Lung (tissue), 17 donors: ENCODE measurements at places on chromosomes 4 and X. TPM values are rescaled to one million over a fixed set of nuclear protein-coding genes. Genes with fewer than 3 reads are reported as not detected.
A peak's percentile ranks its signal among the peaks of the same experiment; 100 is the strongest.

DNA sequence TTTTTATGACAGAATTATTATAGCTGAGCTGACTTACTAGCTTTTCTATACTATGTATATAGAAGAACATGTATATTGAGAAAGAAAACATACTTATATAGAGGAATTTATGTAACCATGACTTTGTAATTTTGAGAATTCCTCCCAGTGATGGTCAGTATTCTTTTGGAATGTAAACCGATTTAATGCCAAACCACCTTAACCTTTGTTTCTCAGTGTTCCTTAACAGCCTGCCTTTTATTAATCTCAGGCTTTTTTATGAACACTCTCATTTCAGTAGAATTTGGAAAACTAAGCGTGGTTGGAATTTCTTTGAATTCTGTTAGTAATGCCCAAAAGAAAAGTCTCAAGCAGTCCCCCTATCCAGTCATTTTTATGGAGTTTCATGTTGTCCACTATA is 47.0 kb downstream of the MOSPD2 start:
- DNase-seq = no peak

- DNase-seq = peak; percentile 47
Observed at GRCh38 chr4:153166716-153167501, 37.3 kb upstream of the TRIM2 start.

GRCh38 chr4:73451404-73451803 is 15.4 kb downstream of the AFP start:
- no peak for DNase-seq

- DNase-seq = no peak
Observed at GRCh38 chr4:40858962-40859361, 109.2 kb downstream of the NSUN7 start.

DNA sequence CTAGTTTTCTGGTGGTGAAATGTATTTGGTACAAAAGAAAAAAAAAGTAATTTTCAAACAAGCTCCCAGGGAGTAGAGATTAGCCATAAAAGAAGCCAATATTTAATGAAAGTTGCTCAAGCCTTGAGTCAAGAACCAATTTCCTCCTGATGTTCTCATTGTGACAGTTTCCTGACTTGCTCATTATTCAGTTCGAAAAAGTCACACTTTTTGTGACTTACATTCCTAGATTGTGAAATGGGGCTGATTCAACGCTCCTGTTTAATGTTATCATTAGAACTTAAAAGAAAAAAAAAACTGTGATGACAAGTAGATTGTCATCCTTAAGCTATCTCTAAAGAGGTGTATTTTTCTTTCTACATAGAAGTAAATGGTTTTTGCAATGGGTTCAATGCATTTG is 122.6 kb upstream of the BMPR1B start:
- DNase-seq = no peak

DNA sequence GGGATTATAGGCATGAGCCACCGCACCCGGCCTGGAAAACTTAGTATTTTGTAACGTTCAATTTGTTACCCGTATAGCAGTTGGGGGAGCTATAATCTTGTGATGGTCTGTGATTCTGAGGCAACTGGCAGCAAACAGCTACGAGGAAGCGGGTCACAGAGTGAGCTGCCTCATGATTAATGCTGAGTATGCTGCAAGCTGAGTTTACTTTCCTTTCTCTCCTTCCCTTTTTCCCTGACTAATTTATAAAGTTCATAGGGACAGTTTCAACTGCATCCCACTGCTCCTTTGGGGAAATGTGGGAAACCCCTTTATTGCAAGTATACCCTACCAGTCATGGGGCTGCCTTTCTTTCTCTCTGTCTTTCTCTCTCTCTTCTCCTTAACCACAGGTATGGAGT is 17.7 kb upstream of the ELOVL6 start:
- peak; percentile 42 for DNase-seq

OTUD5 gene
- total RNA-seq = 48.2 TPM

ZNF827 gene
- total RNA-seq = 12.6 TPM
